Endothelial cell of coronary artery (primary cell): ENCODE measurements at places on chromosomes 2 and 18. TPM values are rescaled to one million over a fixed set of nuclear protein-coding genes. Genes with fewer than 3 reads are reported as not detected.

ARHGEF33 gene
- 0.09 and 0.38 TPM in 2 replicates for total RNA-seq

GPBAR1 gene
- total RNA-seq: under 0.01 TPM in 1 of 2 replicates, not detected in the other

WDR12 gene
- total RNA-seq: 39.0 and 47.3 TPM in 2 replicates

B4GALT6 gene
- total RNA-seq: 4.8 and 9.3 TPM in 2 replicates

CLEC4F gene
- under 0.01 TPM in 1 of 2 replicates, not detected in the other for total RNA-seq

FZD7 gene
- total RNA-seq: 0.36 and 0.85 TPM in 2 replicates

IL36G gene
- not detected in 2 replicates for total RNA-seq

SPP2 gene
- total RNA-seq: not detected in 2 replicates

REG1A gene
- total RNA-seq: not detected in 2 replicates

ASXL2 gene
- 4.7 and 5.6 TPM in 2 replicates for total RNA-seq

ITGA6 gene
- 74.1 and 165 TPM in 2 replicates for total RNA-seq

CPO gene
- total RNA-seq: not detected in 2 replicates

NRBP1 gene
- 107 and 112 TPM in 2 replicates for total RNA-seq

MGAT4A gene
- 25.5 and 49.8 TPM in 2 replicates for total RNA-seq

HTR2B gene
- total RNA-seq: 0.09 and 1.2 TPM in 2 replicates

BABAM2 gene
- 11.5 and 15.1 TPM in 2 replicates for total RNA-seq

DHRS9 gene
- under 0.01 and 17.0 TPM in 2 replicates for total RNA-seq

KLF7 gene
- 12.7 and 31.7 TPM in 2 replicates for total RNA-seq

ITGB6 gene
- 0.09 TPM in 1 of 2 replicates, not detected in the other for total RNA-seq

SCYGR4 gene
- not detected in 2 replicates for total RNA-seq

SLC5A7 gene
- total RNA-seq: not detected in 2 replicates

FAM237A gene
- total RNA-seq: not detected in 2 replicates

TMEM163 gene
- total RNA-seq: 2.3 and 6.6 TPM in 2 replicates

SP9 gene
- not detected in 2 replicates for total RNA-seq

SUCLG1 gene
- 42.4 and 43.1 TPM in 2 replicates for total RNA-seq

LBX2 gene
- 1.4 and 2.1 TPM in 2 replicates for total RNA-seq

AGXT gene
- total RNA-seq: not detected in 2 replicates

KCNE4 gene
- total RNA-seq: 1.1 TPM in 1 of 2 replicates, not detected in the other

NT5DC4 gene
- total RNA-seq: not detected in 2 replicates

OXER1 gene
- not detected in 2 replicates for total RNA-seq

SMYD5 gene
- 14.6 and 16.5 TPM in 2 replicates for total RNA-seq

PROKR1 gene
- not detected in 2 replicates for total RNA-seq

CCDC141 gene
- 0.09 TPM in 1 of 2 replicates, not detected in the other for total RNA-seq

DYNAP gene
- total RNA-seq: not detected in 2 replicates

TMEM200C gene
- under 0.01 TPM in 2 replicates for total RNA-seq

CYS1 gene
- total RNA-seq: 0.09 and 0.19 TPM in 2 replicates

DUSP11 gene
- total RNA-seq: 20.4 and 24.7 TPM in 2 replicates

KCNJ3 gene
- not detected in 2 replicates for total RNA-seq

HOXD12 gene
- total RNA-seq: not detected in 2 replicates

EXOC6B gene
- total RNA-seq: 32.3 and 33.8 TPM in 2 replicates

TDRD15 gene
- under 0.01 TPM in 1 of 2 replicates, not detected in the other for total RNA-seq

ZNF514 gene
- total RNA-seq: 6.9 and 10.1 TPM in 2 replicates

CYRIA gene
- 18.9 and 27.4 TPM in 2 replicates for total RNA-seq

CRYGD gene
- total RNA-seq: not detected in 2 replicates

CAPN13 gene
- total RNA-seq: not detected in 2 replicates

ARID5A gene
- 7.7 and 7.9 TPM in 2 replicates for total RNA-seq

CNGA3 gene
- not detected in 2 replicates for total RNA-seq

GATA6 gene
- 9.4 and 15.4 TPM in 2 replicates for total RNA-seq

REEP1 gene
- total RNA-seq: 0.09 TPM in 1 of 2 replicates, not detected in the other

DNAJC5G gene
- total RNA-seq: not detected in 2 replicates

EGR4 gene
- total RNA-seq: not detected in 2 replicates

UNC80 gene
- total RNA-seq: under 0.01 TPM in 1 of 2 replicates, not detected in the other

ERFE gene
- total RNA-seq: 0.09 and 0.66 TPM in 2 replicates

CXCR4 gene
- 76.6 and 235 TPM in 2 replicates for total RNA-seq

UXS1 gene
- 33.9 and 36.1 TPM in 2 replicates for total RNA-seq

L3MBTL4 gene
- not detected in 2 replicates for total RNA-seq
